ENCODE measurements at places on chromosomes 16 and 17.

- no peak for DNase-seq
These were observed 5.5 kb downstream of the SRSF1 start for GRCh38 chr17:58001461-58002124.

GRCh38 chr17:33234930-33235685 is 58.0 kb downstream of the ASIC2 start:
- DNase-seq = no peak

GRCh38 chr17:71441098-71441497 is 679.7 kb upstream of the SOX9 start:
- no peak for DNase-seq

GRCh38 chr17:40361063-40361924 is 3.2 kb downstream of the GJD3 start:
- DNase-seq = no peak

GRCh38 chr17:8125154-8125946 is 1.4 kb upstream of the HES7 start:
- peak; percentile 90 for DNase-seq

GRCh38 chr17:50064253-50065001 is 8.5 kb downstream of the ITGA3 start:
- DNase-seq = no peak

DNA sequence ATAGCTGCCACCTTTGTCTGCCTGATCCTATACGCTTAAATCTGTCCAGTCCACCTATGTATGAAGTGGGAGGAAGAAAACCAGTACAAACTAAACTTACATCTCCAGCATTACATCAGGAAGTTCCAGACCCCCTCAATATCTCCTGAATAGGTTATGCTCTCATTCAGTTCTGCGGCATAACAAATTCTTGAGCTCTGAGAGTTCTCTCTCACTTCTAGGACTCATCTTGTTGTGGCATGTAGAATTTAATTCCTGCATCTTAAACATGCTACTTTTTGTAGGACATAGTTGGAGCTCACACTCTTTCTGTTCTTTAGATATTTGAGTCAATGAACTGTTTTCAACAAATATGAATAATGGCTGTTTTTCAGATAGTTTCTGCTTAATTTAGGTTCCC is 662.5 kb downstream of the CDH11 start:
- no peak for DNase-seq

DNA sequence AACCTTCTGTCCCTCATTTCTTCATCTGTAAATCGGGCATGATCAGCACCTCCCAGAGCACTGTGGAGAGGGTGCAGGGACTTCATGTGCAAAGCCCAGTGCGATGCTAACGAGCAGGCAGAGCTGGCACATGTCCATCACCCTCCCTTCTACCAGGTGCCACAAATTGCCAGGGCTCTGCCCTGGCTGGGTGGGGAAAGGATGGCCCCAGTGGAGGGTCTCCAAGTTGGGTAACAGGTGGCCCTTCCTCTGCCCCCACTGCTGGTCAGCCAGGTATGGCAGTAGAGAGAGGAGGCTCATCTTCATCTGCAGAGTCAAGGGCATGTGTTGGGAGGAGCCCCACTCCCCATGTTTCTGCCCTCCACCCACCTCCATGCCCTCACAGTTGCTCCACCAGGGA is 61.5 kb upstream of the CDH5 start:
- no peak for DNase-seq

GRCh38 chr16:24262816-24263215 is 6.7 kb downstream of the CACNG3 start:
- no peak for DNase-seq

DNA sequence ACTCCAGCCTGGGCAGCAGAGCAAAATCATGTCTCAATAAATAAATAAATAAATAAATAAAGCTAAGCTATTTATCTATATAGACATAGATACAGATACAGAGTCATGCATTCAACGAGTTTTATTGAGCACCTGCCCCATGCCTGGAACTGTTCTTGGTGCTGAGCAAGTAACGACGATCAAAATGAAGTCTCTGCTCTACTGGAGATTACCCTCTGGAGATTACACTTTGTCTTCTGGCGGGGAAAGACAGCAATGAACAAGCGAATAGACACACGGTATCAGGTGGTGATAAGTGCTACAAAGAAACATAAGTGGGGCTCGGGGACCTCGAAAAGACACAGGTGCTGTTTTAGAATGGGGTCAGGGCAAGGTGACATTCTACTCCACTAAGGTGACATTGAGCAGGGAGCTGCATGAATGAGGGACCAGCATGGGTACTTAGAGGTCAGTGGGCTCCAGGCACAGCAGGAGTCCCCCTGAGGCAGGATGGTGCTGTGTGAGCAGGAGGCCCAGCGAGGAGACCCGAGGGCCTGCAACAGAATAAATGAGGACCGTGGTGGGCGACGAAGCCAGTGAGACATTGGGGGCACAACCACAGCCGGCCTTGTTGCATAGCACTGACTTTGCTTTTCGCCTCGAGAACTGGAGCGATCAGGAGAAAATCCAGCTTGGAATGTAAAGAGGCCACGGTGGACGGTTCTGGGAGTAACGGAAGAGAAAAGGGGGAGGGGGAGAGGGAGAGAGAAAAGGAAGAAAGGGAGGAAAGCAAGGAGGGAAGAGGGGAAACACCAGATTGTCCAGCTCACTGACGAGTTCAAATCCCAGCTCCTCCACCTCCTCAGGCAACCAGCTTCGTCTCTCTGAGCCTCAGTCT is 42.4 kb upstream of the MEAK7 start:
- no peak for DNase-seq

- no peak for DNase-seq
These were observed 8.1 kb upstream of the DNASE1 start for GRCh38 chr16:3646348-3646920.

DNA sequence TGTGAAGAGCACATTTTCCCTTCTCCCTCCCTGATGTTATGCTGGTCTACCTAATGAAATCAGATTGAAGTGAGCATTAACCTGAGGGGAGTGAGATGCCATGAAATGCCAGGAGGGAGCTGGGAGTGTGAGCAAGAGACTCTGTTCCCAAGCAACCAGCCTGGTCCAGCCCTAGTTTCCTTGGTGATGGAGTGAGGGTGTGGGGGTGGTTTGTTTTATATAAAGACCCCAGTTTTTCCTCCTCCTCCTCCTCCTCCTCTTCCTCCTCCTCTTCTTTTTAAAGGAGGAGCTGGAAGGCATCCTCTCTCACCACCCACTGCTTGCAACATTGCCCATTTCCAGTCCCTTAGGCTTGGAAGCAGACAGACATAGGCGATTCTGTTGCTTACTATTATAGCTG is 97.1 kb downstream of the DNAH3 start:
- DNase-seq = no peak

DNA sequence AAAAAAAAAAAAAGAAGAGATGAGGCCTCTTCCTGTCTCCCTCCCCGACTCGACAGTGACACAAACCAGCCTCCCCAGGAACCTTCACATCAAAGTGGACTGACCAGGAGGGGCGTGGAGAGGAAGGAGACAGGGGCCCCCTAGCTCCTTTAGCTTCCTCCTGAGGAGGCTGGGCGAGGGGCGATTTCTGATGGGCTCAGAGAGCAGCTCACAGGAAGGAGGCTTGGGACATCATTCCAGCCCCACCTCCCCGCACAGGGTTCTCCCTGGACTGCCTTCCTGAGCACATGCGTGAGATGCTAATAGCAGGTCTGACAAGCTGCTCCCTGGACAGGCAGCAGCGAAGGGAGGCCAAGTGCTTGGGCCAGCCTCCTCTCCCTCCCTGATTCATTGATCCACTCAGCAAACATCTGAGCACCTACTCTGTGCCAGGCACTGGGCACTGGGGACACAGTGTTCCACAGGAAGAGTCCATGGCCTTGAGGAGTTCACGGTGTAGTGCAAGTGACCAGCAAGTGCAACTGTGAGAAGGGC is 14.4 kb upstream of the DOK4 start:
- DNase-seq = no peak

DNA sequence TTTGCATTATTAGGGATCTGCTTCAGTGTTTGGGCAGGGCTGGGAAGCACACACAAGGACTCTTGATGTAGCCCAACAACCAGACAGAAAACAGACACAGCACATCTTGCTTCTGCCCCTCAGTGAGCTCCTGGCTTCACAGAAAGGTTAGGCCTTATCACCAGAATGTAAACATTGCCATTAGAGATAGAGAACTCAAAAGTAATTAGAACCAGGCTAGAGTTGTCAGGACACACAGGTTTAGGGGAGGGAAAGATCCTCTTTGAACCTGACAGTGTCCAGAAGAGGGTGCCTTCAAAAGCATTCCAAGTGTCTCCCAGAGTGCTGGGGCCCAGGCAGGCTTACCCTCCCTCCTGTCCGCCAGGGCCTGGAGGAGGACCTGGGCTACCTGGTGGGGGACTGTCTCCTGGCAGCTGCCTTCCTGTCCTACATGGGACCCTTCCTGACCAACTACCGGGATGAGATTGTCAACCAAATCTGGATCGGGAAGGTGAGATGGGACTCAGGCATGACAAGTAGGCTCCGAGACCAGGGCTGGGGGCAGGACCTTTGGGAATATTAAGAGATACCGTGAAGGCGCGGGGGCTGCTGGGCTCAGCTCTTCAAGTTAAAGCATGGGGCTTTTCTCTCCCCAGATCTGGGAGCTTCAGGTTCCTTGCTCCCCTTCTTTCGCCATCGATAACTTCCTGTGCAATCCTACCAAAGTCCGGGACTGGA is 16.9 kb upstream of the KDM6B start:
- no peak for DNase-seq

GRCh38 chr16:27500801-27501200 is 48.9 kb downstream of the GTF3C1 start:
- DNase-seq = no peak

GRCh38 chr17:77782201-77782600 is 176.3 kb upstream of the TNRC6C start:
- DNase-seq = no peak

- DNase-seq = no peak
These were observed 159.2 kb upstream of the CDH5 start for GRCh38 chr16:66207139-66207882.

DNA sequence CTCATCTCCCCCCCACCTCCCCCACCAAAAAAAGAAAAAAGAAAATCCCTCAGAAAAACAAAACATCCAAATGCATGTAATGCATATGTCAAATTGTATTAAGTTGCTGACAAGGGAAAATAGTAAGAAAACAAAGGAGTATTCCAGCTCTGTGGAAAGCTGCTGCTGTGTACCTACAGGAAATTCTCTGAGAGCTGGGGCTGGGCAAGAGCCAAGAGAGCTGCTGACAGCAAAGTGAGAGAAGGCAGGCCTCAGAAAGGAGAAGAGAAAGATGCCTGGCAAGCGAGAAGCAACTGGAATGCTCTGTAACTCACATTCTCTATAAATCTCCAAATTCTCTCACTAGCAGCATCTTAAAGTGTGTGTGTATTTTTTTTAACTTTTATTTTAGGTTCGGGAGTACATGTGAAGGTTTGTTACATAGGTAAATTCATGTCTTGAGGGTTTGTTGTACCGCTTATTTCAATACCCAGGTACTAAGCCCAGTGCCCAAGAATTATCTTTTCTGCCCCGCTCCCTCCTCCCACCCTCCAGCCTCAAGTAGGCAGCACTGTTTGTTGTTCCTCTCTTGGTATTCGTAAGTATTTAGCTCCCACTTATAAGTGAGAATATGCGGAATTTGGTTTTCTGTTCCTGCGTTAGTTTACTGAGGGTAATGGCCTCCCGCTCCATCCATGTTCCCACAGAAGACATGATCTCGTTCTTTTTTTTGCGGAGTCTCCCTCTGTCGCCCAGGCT is 24.4 kb downstream of the CNTROB start:
- DNase-seq = no peak

GRCh38 chr17:32266389-32267301 is 1.0 kb downstream of the RHBDL3 start:
- DNase-seq = no peak

DNA sequence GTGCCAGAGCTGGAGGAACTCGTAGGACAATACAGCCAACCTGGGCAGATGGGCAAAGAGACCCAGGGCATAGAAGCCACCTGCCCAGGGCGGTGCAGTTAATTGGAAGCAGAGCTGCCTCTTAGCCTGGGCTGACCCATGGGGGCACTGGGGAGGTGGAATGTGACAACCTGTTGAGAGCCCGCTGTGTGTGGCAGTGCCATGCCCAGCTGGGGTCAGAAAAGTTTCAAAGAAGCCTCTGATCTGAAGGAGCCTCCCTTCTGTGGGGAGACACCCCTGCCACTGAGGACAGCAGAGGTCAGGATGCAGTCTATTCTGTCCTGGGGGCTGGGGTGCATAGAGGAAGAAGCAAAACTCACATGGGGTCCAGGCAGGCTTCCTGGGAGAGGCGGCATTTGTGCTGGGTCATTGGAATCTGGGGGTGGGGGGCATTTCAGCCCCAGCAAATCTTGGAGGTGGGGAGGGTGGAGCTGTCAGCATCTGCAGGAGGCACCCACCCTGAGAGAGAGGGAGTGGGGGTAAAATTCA is 176.1 kb upstream of the CIBAR2 start:
- no peak for DNase-seq

GRCh38 chr16:49471038-49471727 is 97.6 kb downstream of the C16orf78 start:
- DNase-seq = no peak

GRCh38 chr17:77096570-77097214 is 44.1 kb upstream of the SEC14L1 start:
- DNase-seq = peak; percentile 24

DNA sequence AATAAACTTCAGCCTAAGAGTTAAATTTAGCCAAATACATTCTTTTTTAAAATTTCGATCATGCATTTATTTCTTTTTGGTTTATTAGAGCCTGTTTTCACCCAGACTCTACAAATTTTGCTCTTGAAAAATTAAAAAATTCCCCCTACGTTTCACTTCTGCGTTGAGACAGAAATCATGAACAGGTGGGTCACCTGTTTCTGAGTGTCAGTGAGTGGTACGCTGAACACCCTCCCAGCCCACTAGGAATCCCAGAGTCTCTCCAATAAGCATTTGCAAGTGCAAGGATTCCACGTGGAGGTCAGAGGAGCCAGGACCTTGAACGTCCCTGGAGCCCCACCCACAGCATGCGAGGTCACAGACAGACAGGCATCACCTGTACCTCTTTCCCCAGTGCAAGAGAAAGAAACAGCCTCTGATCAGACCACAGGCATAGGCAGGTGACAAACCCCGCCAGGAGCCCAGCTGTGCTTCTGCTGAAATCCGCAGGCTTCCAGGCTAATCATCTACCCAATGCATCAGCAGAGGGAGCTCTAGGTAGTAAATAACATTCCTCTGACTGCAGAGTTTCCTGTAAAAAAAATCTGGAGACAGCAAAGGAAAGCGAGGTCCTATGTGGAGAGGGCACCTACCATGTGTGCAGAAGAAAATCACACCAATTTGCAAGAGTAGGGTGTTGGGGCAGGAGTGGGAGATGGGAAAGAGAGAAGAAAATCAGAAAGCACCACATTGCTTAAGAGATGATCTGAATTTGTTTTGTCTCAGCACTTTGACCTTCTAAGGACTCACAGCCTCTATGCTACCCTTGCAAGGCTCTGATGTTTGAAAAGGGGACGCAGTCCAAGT is 5.9 kb upstream of the XYLT1 start:
- DNase-seq = no peak

- no peak for DNase-seq
These were observed 11.1 kb downstream of the NR1D1 start for GRCh38 chr17:40089077-40089895.

GRCh38 chr16:27465483-27465879 is 63.5 kb downstream of the IL21R start:
- DNase-seq = no peak
